ENCODE measurements at places on chromosomes 16 and 17.

- DNase-seq: no peak
These were observed 27.1 kb downstream of the ARSG start for GRCh38 chr17:68318103-68318991.

GRCh38 chr17:51597345-51597744, 337.0 kb downstream of the UTP18 start:
- DNase-seq: no peak

DNA sequence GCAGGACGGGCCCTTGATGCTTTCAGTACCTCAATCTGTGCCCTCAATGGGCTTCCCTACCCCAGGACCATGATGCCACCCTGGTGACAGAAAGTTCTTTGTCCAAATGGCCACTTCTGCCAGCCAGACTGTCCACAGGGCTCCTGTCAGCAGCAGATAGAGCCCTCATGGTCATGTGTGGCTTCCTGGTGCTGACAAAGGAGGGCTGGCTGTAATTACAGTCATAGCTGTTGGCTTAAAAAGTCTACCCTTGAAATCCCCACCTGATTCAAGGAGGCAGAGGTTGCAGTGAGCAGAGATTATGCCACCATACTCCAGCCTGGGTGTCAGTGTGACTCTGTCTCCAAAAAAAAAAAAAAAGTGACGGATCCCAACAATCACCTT, 3.3 kb downstream of the TRPV2 start:
- no peak for DNase-seq

GRCh38 chr17:69597898-69598692, 183.6 kb downstream of the MAP2K6 start:
- no peak for DNase-seq

DNA sequence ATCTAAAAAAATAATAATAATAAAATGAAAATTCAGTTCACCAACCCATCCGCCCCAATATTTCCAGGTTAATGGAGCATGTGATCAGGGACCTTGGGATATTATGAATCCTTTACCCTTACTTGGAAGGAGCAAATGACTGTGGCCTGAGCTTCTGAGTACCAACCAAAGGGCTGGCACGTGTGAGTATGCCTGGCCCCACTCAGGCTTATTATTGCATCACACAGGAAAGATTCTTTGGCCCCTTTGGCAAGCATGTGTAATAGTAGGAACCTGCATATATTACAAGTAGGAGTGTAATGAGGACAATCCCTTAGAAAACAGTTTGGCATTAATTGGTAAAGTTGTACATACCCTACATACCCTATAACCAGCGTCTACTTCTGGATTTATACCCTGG, 7.2 kb upstream of the C17orf78 start:
- no peak for DNase-seq

DNA sequence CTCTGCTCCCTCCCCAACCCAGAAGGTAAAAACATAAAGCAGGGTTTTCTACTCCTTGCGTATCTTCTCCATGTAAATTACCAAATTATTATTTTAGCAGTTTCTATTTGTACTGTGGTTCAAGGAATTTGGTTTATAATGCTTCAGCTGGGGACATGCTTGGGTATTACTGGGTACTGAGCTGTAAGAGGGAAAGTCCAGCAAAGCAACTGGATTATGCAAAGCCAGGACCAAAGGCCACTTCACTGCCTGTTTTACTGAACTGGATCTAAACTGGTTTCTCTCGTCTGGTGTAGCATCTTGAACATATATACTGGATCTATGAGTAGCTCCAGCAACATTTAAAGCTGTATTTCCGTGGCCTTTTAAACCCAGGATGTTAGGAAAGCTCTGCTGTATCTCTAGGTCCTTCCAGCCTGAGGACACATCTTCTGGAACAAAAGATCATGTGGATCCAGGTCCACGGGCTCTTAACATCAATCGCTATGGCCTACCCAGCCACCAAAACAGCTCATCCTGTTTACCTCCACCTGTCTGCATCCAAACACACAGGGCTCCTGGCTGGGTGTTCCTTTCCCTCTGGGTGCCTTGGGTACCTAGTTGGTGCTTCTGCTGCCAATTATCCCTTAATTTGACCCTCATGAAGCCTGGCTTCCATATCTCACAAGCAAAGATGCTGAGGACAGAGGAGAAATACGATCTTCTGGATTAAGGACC, 7.2 kb downstream of the PMP22 start:
- no peak for DNase-seq

GRCh38 chr17:76013377-76013932, 12.8 kb downstream of the CDK3 start:
- no peak for DNase-seq
